ENCODE measurements at places on chromosomes 1 and 21. TPM values are rescaled to one million over a fixed set of nuclear protein-coding genes. Genes with fewer than 3 reads are reported as not detected.

GRCh38 chr1:219179293-219179692 lies 5.6 kb downstream of the LYPLAL1 start:
- H3K27me3 ChIP-seq = no peaks in the 10 kb centered on the region
- H3K27ac ChIP-seq = no peak overlapping the region
- H3K36me3 ChIP-seq = no peaks in the 10 kb centered on the region
- no peak overlapping the region for H3K4me3 ChIP-seq
- no peak for DNase-seq

- H3K27ac ChIP-seq = no peak overlapping the region
- DNase-seq = no peak
- no peaks in the 10 kb centered on the region for H3K27me3 ChIP-seq
- H3K36me3 ChIP-seq = no peaks in the 10 kb centered on the region
- no peak overlapping the region for H3K4me3 ChIP-seq
Observed at GRCh38 chr1:184937729-184938128, 36.6 kb downstream of the NIBAN1 start.

GRCh38 chr1:161501234-161501633 lies 4.0 kb upstream of the FCGR2A start:
- no peak overlapping the region for H3K27ac ChIP-seq
- no peak overlapping the region for H3K4me3 ChIP-seq
- no peaks in the 10 kb centered on the region for H3K36me3 ChIP-seq
- no peaks in the 10 kb centered on the region for H3K27me3 ChIP-seq
- H3K4me1 ChIP-seq = no peaks in the 10 kb centered on the region
- DNase-seq = no peak

DNA sequence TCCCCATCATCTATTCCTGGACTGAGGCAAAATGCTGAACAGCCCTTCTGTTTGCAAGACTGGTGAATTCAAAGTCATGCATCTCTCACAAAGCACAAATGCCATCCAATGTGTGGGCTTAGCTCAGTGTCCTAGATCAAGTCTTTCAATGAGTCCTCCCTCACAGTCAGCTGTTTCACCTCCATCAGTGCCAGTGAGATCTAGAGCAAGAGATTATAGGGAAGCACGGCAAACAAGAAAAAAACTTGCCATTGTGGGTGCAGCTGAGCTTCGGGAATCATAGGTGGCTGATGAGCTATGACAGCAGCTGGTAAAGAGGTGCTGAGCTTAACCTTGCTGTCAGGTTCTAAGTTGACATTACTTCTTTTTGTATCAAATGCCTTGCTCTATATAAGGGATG lies 130.2 kb downstream of the LMX1A start:
- H3K36me3 ChIP-seq = no peaks in the 10 kb centered on the region
- H3K4me1 ChIP-seq = no peaks in the 10 kb centered on the region
- no peak overlapping the region for H3K27ac ChIP-seq
- no peak overlapping the region for H3K4me3 ChIP-seq
- no peaks in the 10 kb centered on the region for H3K27me3 ChIP-seq
- DNase-seq = no peak

GRCh38 chr1:206582971-206583706 lies 29.1 kb downstream of the EIF2D start:
- no peaks in the 10 kb centered on the region for H3K27me3 ChIP-seq
- H3K4me3 ChIP-seq = no peak overlapping the region
- no peaks in the 10 kb centered on the region for H3K4me1 ChIP-seq

DNA sequence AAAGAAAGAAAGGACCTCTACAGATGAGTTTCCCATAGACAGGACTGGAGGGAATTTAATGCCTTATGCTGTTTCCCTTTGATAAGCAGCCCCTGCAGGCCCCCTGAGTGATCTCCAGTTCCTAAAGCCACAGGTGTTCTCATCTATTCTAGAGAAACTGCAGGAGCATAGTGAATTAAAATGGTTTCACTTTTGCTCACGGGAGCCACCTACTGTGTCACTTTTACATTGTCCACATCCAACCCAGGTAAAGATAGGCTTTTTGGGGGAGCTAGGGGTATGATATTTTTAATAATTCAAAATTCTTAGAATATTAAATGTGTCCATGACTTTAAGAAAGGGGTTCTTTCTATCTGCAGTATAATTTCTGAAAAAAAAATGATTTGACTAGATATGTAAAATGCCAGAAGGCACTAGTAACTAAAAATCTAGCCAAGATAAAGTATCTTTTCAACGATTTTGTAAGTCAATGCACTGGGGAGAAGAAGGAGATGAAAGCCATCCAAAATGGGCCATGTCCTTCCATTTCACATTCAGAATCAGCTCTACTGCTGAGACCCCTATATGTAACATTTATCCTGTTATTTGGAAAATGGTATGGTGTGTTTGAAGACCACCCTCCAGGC lies 267.3 kb upstream of the DUSP10 start:
- no peak overlapping the region for H3K27ac ChIP-seq
- no peak overlapping the region for H3K4me3 ChIP-seq
- no peaks in the 10 kb centered on the region for H3K4me1 ChIP-seq
- H3K27me3 ChIP-seq = no peaks in the 10 kb centered on the region
- H3K36me3 ChIP-seq = no peaks in the 10 kb centered on the region

GRCh38 chr1:184604152-184604900 lies 150.3 kb downstream of the EDEM3 start:
- no peaks in the 10 kb centered on the region for H3K36me3 ChIP-seq
- no peaks in the 10 kb centered on the region for H3K27me3 ChIP-seq
- no peaks in the 10 kb centered on the region for H3K4me1 ChIP-seq
- no peak overlapping the region for H3K4me3 ChIP-seq
- no peak for DNase-seq

- H3K4me3 ChIP-seq = no peak overlapping the region
- H3K4me1 ChIP-seq = no peaks in the 10 kb centered on the region
- no peak for DNase-seq
- no peaks in the 10 kb centered on the region for H3K27me3 ChIP-seq
- no peak overlapping the region for H3K27ac ChIP-seq
Observed at GRCh38 chr21:31597683-31598082, 61.8 kb upstream of the SOD1 start.

- no peaks in the 10 kb centered on the region for H3K27me3 ChIP-seq
- H3K4me3 ChIP-seq = no peak overlapping the region
- DNase-seq = no peak
- no peak overlapping the region for H3K27ac ChIP-seq
- H3K4me1 ChIP-seq = no peaks in the 10 kb centered on the region
Observed at GRCh38 chr1:60848583-60849188, 233.7 kb upstream of the NFIA start.

GRCh38 chr1:78836726-78837125 lies 169.8 kb downstream of the ADGRL4 start:
- H3K36me3 ChIP-seq = no peaks in the 10 kb centered on the region
- H3K27me3 ChIP-seq = no peaks in the 10 kb centered on the region
- H3K27ac ChIP-seq = no peak overlapping the region

GRCh38 chr1:243535014-243535413 lies 279.2 kb downstream of the SDCCAG8 start:
- H3K27me3 ChIP-seq = no peaks in the 10 kb centered on the region
- no peaks in the 10 kb centered on the region for H3K4me1 ChIP-seq
- H3K4me3 ChIP-seq = no peak overlapping the region
- DNase-seq = no peak
- H3K27ac ChIP-seq = no peak overlapping the region

DNA sequence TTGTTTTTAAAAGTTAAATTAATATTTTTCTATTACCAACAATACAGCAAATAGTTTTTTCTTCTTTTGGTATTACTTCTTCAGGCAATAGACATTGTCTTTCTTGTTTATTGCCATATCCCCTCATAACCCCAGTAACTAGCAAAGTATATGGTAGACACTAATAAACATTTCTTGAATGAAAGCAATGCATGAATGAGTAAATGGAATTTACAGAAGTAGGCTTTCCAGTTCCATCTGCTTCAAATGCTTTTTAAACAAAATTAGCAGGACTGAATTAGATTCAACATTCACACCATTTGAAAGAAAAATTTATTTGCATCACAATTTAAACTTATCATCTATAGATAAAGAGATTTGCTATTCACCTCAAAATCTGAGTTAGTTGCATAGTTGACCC lies 5.6 kb upstream of the DR1 start:
- no peaks in the 10 kb centered on the region for H3K36me3 ChIP-seq
- no peak overlapping the region for H3K27ac ChIP-seq
- no peak for DNase-seq
- H3K27me3 ChIP-seq = no peaks in the 10 kb centered on the region

DNA sequence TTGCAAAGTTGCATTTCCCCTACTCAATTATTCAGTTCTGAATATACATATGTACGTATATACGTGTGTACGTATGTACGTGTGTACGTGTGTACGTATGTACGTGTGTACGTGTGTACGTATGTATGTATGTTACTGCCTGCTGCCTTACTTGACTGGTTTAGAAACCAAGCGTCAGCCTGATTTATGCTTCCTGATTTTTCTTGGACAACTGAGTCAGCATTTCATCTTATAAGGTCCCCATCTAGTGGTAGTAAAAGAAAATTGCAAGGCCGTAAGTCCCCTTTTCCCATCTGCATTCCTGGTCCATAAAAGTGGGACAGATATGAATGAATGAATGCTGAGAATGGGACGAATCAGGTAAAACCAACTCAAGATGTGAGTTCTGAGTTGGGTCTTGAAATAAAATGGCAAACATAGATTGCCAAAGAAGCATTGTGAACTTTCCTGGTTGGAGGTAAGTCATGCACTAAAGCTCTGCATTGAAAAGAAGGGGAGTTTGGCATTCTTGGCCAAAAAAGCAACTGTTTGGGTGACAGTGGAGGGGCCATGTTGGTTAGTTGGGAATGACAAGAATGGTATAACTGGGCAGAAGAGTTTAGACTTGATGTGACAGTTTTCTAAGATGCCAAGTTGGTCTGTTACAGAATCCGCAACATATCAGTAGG lies 76.4 kb upstream of the DNAH14 start:
- H3K4me1 ChIP-seq = no peaks in the 10 kb centered on the region
- DNase-seq = no peak
- no peaks in the 10 kb centered on the region for H3K36me3 ChIP-seq
- H3K27me3 ChIP-seq = no peaks in the 10 kb centered on the region

DNA sequence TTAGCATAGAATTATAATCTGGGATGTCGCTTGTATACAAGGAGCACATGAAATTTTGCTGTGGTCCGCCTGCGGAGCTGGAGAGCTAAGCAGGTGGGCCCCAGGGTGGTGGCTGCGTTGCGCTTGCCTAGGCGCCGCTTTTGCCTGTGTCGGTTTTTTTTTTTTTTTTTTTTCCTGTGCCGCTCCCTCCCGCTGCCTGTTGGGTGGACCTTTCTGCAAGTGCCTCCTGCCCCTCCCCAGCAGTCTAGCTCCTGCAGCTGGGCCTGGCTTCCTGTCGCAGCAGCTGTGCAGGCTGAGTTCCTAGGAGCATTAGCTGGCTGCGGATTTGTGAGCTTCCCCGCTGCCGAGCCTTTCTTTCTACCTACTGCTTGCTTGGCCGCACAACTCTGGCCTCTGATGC lies 20.6 kb downstream of the PYHIN1 start:
- no peaks in the 10 kb centered on the region for H3K27me3 ChIP-seq
- H3K4me3 ChIP-seq = no peak overlapping the region
- H3K4me1 ChIP-seq = no peaks in the 10 kb centered on the region
- no peak overlapping the region for H3K27ac ChIP-seq

GRCh38 chr1:19038732-19039131 lies 82.3 kb upstream of the IFFO2 start:
- H3K4me3 ChIP-seq = no peak overlapping the region
- H3K4me1 ChIP-seq = no peaks in the 10 kb centered on the region
- H3K36me3 ChIP-seq = no peaks in the 10 kb centered on the region

DNA sequence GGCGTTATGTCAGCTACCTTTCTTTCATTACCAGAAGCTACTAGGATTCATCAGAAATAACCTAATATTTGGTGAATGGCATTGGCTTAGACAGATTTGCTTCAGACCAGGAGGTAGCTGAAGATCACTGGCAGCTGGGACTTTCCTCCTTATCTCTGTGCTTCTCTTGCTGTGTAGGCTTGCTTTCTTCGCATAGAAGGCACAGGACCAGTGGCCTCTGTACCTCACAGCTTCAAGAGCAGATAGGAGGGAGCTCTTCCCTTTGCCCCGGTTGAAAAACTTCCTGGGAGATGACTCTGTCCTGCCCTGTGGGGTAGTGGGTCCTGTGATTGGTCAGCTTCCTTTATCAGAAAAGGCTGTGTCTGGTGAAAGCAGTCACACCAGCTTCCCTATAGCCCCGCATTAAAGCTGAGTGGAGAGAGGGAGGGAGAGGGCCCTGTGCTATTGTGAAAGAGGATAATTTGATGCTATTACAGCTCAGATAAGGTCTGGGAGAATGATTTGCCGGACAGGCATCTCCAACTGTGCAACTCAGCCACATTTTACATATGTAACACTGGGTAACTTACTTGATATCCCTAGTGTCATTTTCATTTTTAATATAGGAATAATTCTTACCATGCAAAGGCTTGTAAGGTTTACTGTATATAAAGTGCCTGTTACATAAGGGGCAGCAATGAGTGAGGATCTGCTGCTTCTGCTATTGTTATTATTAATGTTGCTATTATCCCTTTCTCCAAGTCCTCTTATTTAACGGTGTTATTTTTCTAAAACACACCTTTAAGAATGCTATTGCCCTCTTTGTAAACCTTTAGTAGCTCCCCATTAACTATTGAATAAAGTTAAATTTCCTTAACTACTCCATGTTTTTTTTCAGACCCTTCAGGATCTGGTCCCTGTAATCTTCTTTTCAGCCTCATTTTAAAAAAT lies 31.6 kb downstream of the OSBPL9 start:
- no peaks in the 10 kb centered on the region for H3K36me3 ChIP-seq
- H3K27me3 ChIP-seq = no peaks in the 10 kb centered on the region
- no peak for DNase-seq
- no peak overlapping the region for H3K4me3 ChIP-seq

DNA sequence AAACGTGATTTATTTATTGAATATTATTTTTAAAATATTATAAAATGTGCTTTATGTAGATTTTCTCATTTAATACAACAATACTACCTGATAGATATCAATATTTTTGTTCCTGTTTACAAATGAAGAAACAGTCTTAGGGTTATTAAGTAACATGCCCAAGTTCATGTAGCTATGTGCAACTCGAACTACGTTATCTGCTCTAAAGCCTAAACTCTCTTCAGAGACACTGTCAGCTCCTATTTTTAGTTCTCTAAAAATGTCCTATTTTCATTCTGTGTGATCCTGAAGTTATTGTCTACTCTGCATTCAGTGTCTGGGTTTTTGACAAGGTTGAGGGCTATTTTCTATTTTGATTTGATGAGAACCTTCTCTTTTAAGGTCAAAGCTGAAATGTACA lies 550.1 kb upstream of the B3GALT2 start:
- no peak overlapping the region for H3K4me3 ChIP-seq
- H3K4me1 ChIP-seq = no peaks in the 10 kb centered on the region
- no peak for DNase-seq
- no peak overlapping the region for H3K27ac ChIP-seq
- no peaks in the 10 kb centered on the region for H3K36me3 ChIP-seq

The ICOSLG gene
- total RNA-seq = not detected

The OR2L2 gene
- not detected for total RNA-seq

The IL22RA1 gene
- not detected for total RNA-seq

The KCNT2 gene
- total RNA-seq = 8.4 TPM

The RHCE gene
- total RNA-seq = not detected

The JUN gene
- 1,004 TPM for total RNA-seq

The B3GALT5 gene
- total RNA-seq = not detected

The SMIM34 gene
- total RNA-seq = not detected

All from ascending aorta (tissue), 2 donors.